Activated CD4-positive, alpha-beta T cell treated with anti-CD3 and anti-CD28 coated beads, Interleukin-2, amount 10 ng/mL, durations not matched to agents 7 days and 5 days (primary cell): ENCODE measurements at places on chromosomes 1 and 21. TPM values are rescaled to one million over a fixed set of nuclear protein-coding genes. Genes with fewer than 3 reads are reported as not detected.

GRCh38 chr21:35651196-35651595, 409.1 kb downstream of the SETD4 start:
- DNase-seq: no peak
- no peaks in the 10 kb centered on the region for H3K36me3 ChIP-seq
- no peaks in the 10 kb centered on the region for H3K4me1 ChIP-seq
- peaks cover 5% of the 10 kb centered on the region for H3K27me3 ChIP-seq
- H3K4me3 ChIP-seq: no peak overlapping the region

DNA sequence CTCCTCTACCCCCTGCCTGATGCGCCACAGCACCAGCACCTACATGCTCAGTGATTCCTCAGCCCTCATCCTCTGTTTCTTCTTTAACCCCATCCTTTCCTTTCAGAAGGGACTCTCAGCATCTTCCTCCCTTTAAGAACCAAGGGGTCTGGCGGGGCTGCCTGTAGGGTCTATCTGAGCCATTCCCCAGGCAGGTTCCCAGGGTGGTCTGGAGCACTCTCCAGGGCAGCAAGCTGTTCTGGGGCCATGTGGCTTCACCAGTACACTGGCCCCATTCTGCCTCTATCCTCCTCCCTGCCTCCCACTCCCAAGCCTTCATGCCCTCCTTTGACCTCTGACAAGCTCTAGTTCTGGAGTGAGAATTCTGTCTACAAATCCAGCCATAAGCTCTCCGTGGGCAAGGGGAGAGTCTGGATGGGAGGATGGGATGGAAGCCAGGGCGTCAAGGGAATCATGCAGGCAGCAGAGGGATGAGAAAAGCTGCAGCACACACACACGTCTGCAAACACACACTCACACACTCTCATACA, 10.4 kb downstream of the BATF3 start:
- peaks cover 19% of the 10 kb centered on the region for H3K4me1 ChIP-seq
- no peaks in the 10 kb centered on the region for H3K27me3 ChIP-seq
- no peak overlapping the region for H3K4me3 ChIP-seq
- DNase-seq: no peak
- H3K36me3 ChIP-seq: no peaks in the 10 kb centered on the region

DNA sequence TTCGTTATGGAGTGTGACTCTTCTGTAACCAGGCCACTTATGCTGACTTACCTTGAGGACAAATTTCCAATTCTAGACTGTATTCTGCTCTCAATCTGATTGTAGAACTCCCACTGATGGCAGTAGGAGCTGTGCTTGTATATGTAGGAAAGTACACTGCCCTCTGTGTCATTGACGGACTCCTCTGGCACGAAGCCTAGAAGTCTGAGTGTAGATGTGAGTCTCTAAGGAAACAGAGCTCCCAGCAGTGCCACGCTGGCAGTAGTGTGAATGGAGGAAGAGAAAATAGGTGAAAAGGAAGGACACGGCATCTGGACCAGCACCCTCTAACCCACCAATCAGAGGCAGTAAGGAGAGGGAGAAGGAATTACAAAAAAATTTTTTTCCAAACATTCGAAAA, 130.4 kb upstream of the ADGRL2 start:
- H3K4me1 ChIP-seq: no peaks in the 10 kb centered on the region
- DNase-seq: no peak
- H3K27ac ChIP-seq: no peak overlapping the region
- H3K36me3 ChIP-seq: no peaks in the 10 kb centered on the region

- no peak overlapping the region for H3K27ac ChIP-seq
- DNase-seq: no peak
- H3K4me3 ChIP-seq: no peak overlapping the region
- no peaks in the 10 kb centered on the region for H3K4me1 ChIP-seq
Observed at GRCh38 chr21:46001821-46002681, 20.5 kb downstream of the COL6A1 start.

- no peaks in the 10 kb centered on the region for H3K36me3 ChIP-seq
- no peak for DNase-seq
- peaks cover 3% of the 10 kb centered on the region for H3K4me1 ChIP-seq
- peaks cover 49% of the 10 kb centered on the region for H3K27me3 ChIP-seq
Observed at GRCh38 chr1:2001773-2002411, 1.7 kb downstream of the CFAP74 start.

GRCh38 chr1:238681021-238681420, 705.3 kb upstream of the CHRM3 start:
- no peak overlapping the region for H3K4me3 ChIP-seq
- H3K27ac ChIP-seq: no peak overlapping the region
- H3K27me3 ChIP-seq: no peaks in the 10 kb centered on the region
- H3K36me3 ChIP-seq: no peaks in the 10 kb centered on the region
- no peaks in the 10 kb centered on the region for H3K4me1 ChIP-seq

DNA sequence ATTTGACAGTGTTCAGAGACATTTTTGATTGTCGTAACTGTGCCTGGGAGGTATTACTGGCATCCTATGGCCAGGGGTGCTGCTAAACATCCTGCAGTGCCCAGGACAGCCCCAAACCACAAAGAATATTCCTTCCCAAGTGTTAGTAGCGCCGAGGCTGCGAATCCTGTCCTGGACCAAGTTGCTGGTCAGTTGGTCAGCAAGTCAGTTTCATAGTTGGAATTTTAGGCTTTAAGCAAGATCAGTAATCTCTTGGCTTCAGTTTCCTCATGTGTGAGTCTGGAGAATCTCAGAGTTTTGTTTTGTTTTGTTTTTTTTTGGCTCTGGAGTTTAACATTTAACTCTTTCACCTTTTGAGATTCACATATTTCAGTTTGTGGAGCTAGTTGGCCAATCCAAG, 65.0 kb downstream of the MTR start:
- H3K36me3 ChIP-seq: peaks cover 73% of the 10 kb centered on the region
- H3K4me3 ChIP-seq: no peak overlapping the region
- H3K4me1 ChIP-seq: peaks cover 26% of the 10 kb centered on the region
- H3K27me3 ChIP-seq: no peaks in the 10 kb centered on the region

DNA sequence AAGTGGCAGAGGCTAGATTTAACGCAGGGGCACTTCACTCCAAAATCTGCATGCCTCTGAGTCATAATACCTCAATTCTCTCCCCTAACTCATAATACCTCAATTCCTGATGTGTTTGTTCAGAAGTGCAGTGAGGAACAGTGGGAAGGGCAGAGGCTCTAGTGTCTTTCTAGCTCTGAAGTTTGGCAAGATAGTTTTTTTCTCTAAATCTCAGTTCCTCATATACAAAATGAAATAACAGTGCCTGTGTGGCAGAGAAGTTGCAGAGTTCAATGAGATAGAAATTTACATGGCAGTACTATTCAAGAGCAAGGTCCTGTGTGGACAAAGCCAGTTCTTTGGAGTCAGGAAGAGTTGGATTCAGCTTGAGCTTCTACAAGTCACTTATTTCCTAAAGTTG, 9.8 kb downstream of the JUN start:
- H3K4me1 ChIP-seq: peaks cover 14% of the 10 kb centered on the region
- no peak for DNase-seq
- H3K27me3 ChIP-seq: peaks cover 5% of the 10 kb centered on the region
- peak overlapping the region; percentile 58 for H3K27ac ChIP-seq

GRCh38 chr1:73800376-73800775, 397.6 kb downstream of the LRRIQ3 start:
- no peaks in the 10 kb centered on the region for H3K27me3 ChIP-seq
- H3K27ac ChIP-seq: no peak overlapping the region
- H3K4me3 ChIP-seq: no peak overlapping the region
- no peaks in the 10 kb centered on the region for H3K36me3 ChIP-seq
- H3K4me1 ChIP-seq: no peaks in the 10 kb centered on the region

DNA sequence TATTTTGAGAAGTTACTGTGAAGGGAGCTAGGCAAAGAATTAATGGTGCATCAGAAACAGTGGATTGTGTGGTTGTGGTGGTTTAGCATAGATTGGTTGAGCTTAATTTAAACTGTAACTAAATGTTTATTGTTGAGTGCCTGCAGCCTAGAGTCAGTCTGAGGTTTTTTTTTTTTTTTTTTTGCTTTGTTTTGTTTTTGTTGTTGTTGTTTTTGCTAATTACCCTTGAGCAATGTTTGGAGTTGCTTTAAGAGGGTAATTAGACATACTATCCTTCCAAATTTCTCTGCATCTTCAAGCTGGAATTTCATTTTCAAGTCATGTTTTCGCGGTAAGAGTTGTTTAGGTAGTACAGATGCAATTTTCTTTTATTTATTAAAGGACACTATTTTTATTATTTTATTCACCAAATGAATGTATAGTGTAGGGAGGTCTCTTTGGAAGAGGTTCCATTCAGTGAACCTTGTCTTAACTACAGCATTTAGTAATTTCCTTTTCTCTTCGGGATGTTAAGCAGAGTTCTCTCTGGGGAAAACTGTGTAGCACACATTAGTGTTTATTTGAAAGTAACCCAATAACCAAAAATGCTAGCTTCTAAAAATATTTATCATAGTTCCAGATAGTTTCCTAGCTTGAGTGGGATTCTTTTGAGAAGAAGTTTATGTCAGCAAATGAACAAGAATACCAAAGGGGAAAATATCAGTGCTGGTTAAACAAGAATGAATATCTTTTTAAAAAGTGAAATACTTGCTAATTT, 82.3 kb downstream of the CLIC4 start:
- no peak for DNase-seq
- no peaks in the 10 kb centered on the region for H3K27me3 ChIP-seq

DNA sequence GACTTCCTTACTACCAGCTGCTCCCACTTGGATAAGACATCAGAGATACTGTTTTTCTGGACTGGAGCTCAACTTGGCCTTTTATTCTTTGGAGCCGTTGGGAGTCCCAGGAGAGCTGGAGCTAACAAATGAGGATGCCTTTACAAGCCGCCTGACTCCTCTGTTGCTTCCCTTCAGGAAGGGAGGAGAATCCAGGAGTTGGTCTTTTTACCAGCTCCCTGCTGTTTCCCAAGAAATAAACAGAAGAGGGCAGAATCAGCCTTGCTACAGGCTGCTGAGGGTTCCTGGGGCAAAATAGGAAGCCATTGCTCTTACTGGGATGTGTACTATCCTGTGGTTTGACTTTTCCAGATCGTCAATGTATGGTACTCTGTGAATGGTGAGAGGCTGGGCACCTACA, 1.5 kb downstream of the EIF3I start:
- no peak for DNase-seq
- peaks cover 39% of the 10 kb centered on the region for H3K36me3 ChIP-seq
- peak overlapping the region; percentile 99 for H3K4me3 ChIP-seq

DNA sequence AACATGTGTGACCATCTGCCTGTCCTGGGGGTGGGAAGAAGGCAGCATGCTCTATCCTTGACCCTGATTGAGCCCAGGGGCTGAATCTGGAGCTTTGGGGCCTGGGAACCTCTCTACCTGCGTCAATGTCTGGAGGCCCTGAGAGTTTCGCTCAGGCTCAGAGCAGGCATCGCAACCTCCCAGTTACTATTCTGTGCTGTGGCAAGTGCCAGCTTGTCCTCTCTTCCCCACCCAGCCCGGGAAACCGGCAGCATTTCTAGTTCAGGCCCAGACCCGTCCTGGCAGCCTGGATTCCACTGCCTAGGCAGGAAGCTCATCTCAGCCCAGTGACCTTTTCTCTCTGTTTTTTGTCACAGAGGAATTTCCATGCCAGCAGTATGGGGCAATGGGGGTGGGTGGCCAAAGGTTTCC, 10.0 kb upstream of the IRF6 start:
- H3K27ac ChIP-seq: no peak overlapping the region
- H3K4me3 ChIP-seq: no peak overlapping the region
- H3K27me3 ChIP-seq: peaks cover 9% of the 10 kb centered on the region
- no peak for DNase-seq
- H3K36me3 ChIP-seq: no peaks in the 10 kb centered on the region

- no peak overlapping the region for H3K4me3 ChIP-seq
- no peaks in the 10 kb centered on the region for H3K36me3 ChIP-seq
- no peak for DNase-seq
- no peaks in the 10 kb centered on the region for H3K27me3 ChIP-seq
- no peak overlapping the region for H3K27ac ChIP-seq
Observed at GRCh38 chr1:61839679-61840078, 97.4 kb downstream of the PATJ start.

Gene C4BPB
- 3.1 TPM for total RNA-seq

Gene FMO2
- total RNA-seq: not detected

Gene CLDN19
- not detected for total RNA-seq

Gene KTI12
- total RNA-seq: 7.7 TPM

Gene ZNF281
- total RNA-seq: 17.6 TPM

Gene GPR25
- total RNA-seq: not detected
